ENCODE measurements at places on chromosomes 12 and 14. TPM values are rescaled to one million over a fixed set of nuclear protein-coding genes. Genes with fewer than 3 reads are reported as not detected.

KERA gene
- polyA plus RNA-seq = not detected

YLPM1 gene
- polyA plus RNA-seq = 128 TPM

RIPK3 gene
- polyA plus RNA-seq = 3.5 TPM

AMDHD1 gene
- 1.5 TPM for polyA plus RNA-seq

TTC8 gene
- polyA plus RNA-seq = 47.2 TPM

IRAK3 gene
- polyA plus RNA-seq = 4.7 TPM

OTX2 gene
- not detected for polyA plus RNA-seq

CMA1 gene
- 0.42 TPM for polyA plus RNA-seq

SLC25A21 gene
- 4.4 TPM for polyA plus RNA-seq

TPH2 gene
- polyA plus RNA-seq = 0.10 TPM

MGAT4C gene
- 0.81 TPM for polyA plus RNA-seq

CALM1 gene
- 386 TPM for polyA plus RNA-seq

VDR gene
- polyA plus RNA-seq = 3.1 TPM

RNASE3 gene
- 1.2 TPM for polyA plus RNA-seq

PCED1B gene
- 4.2 TPM for polyA plus RNA-seq

KRT83 gene
- not detected for polyA plus RNA-seq

BIN2 gene
- polyA plus RNA-seq = 3.2 TPM

PXN gene
- polyA plus RNA-seq = 59.8 TPM

GZMB gene
- polyA plus RNA-seq = 0.55 TPM

IFNG-AS1 gene
- 0.28 TPM for polyA plus RNA-seq

KLRF1 gene
- 0.78 TPM for polyA plus RNA-seq

GPX2 gene
- 1.1 TPM for polyA plus RNA-seq

KRT6C gene
- not detected for polyA plus RNA-seq

FITM1 gene
- 1.1 TPM for polyA plus RNA-seq

NFKBIA gene
- 45.0 TPM for polyA plus RNA-seq

GALNT8 gene
- polyA plus RNA-seq = 4.3 TPM
